Thymus (tissue), 14 donors: ENCODE measurements at places on chromosomes 1 and 21. TPM values are rescaled to one million over a fixed set of nuclear protein-coding genes. Genes with fewer than 3 reads are reported as not detected.

SYT14 gene
- total RNA-seq, result 0.05 TPM

NBPF9 gene
- 5.6 TPM for total RNA-seq

GRCh38 chr1:200885623-200886402, 8.9 kb upstream of the INAVA start:
- no peaks in the 10 kb centered on the region for H3K36me3 ChIP-seq
- no peak for DNase-seq
- peaks cover 10% of the 10 kb centered on the region for H3K27me3 ChIP-seq
- no peak overlapping the region for H3K4me3 ChIP-seq

GRCh38 chr1:49626472-49626871, 397.3 kb downstream of the AGBL4 start:
- no peak overlapping the region for H3K27ac ChIP-seq
- H3K36me3 ChIP-seq, result no peaks in the 10 kb centered on the region
- DNase-seq, result no peak
- no peaks in the 10 kb centered on the region for H3K4me1 ChIP-seq
- H3K4me3 ChIP-seq, result no peak overlapping the region
- H3K27me3 ChIP-seq, result no peaks in the 10 kb centered on the region

LORICRIN gene
- total RNA-seq, result 0.33 TPM

S100A9 gene
- total RNA-seq, result 281 TPM

SYNC gene
- total RNA-seq, result 0.66 TPM

GRCh38 chr21:41653954-41654491, 112.8 kb downstream of the RIPK4 start:
- no peaks in the 10 kb centered on the region for H3K36me3 ChIP-seq
- DNase-seq, result no peak
- H3K4me1 ChIP-seq, result no peaks in the 10 kb centered on the region
- no peak overlapping the region for H3K27ac ChIP-seq
- H3K27me3 ChIP-seq, result peaks cover 21% of the 10 kb centered on the region
- no peak overlapping the region for H3K4me3 ChIP-seq

- no peaks in the 10 kb centered on the region for H3K27me3 ChIP-seq
- H3K27ac ChIP-seq, result no peak overlapping the region
- DNase-seq, result no peak
- no peak overlapping the region for H3K4me3 ChIP-seq
Observed at GRCh38 chr21:36454706-36455105, 25.2 kb downstream of the CLDN14 start.
